Glutamatergic neuron (in vitro differentiated cells): ENCODE measurements at places on chromosomes 16 and 17.

- no peak for DNase-seq
Measured at GRCh38 chr17:35866341-35866950, 2.2 kb downstream of the HEATR9 start.

DNA sequence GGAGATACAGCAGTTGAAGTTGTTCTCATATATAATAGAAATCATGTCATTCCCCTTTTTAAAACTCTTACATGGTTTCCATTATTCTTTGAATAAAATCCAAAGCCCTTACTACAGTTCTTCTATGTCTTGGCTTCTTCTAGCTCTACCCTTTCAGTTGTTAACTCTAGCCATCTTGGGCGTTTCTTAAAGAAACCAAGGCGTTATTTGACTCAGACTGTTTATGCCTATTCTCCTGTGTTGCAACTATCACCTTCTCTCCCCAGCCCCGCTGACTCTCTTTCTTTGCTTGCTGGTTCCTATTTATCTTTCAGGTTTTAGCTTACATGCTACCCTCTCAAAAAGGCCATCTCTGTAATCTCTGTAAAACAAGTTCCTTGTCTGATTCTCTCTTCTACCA is 32.7 kb downstream of the NFATC3 start:
- no peak for DNase-seq

GRCh38 chr16:2769675-2770056 is 7.4 kb downstream of the ELOB start:
- DNase-seq, result no peak

DNA sequence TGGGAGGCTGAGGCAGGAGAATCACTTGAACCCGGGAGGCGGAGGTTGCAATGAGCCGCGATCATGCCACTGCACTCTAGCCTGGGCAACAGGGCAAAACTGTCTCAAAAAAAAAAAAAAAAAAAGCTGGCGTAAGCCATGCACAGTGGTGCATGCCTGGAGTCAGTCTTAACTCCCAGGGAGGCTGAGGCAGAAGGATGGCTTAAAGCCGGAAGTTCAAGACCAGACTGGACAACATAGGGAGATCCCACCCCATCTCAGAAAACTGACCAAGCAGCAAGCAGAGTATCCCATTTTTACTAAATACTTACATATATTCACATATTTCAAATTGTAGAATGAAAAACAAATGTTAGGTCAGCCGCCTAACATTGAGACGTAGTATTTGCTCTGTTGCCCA is 4.6 kb downstream of the NT5C start:
- no peak for DNase-seq

- DNase-seq, result peak; percentile 40
Measured at GRCh38 chr16:84593825-84594724, 23.8 kb downstream of the COTL1 start.

- no peak for DNase-seq
Measured at GRCh38 chr17:58096892-58097291, 13.7 kb downstream of the DYNLL2 start.

DNA sequence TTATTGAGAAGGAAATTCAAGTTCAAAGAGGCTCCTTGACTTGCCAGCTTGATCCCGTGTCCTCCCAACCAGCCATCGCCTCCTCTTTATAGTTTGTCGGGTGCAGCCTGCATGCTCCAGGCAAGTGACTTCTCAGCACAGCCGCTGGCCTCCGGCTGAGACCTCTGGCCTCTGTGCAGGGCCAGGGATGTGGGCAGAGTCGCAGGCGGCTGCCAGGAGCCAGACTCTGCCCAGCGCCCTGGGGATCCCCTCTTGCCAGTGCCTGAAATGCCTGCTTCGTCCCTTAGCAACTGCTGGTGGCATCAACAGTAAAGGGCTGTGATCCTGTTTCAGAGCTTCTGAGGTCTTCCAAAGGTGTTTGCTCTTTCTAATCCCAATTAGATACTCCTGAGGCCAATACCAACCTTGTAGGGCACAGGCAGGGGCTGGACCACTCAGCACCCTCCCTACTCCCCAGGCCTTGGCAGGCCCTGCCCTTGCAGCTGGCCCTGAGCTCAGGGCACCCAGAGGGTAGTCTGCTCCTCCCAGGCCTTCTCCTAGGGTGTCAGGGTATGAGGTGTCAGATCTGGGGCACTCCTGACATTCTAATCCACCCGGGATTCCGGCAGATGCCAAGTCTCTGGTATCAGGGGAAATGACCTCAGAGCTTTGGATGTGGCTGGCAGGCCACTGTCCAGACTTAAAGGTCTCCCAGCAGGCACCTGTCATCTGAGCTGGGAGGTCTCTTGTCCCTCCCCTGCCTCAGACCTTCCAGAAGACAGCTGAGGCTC is 68.0 kb upstream of the SIAH1 start:
- DNase-seq, result no peak

- DNase-seq, result no peak
Measured at GRCh38 chr16:14111713-14112538, 40.8 kb downstream of the MRTFB start.

- no peak for DNase-seq
Measured at GRCh38 chr17:81566461-81567126, 14.4 kb upstream of the FAAP100 start.

DNA sequence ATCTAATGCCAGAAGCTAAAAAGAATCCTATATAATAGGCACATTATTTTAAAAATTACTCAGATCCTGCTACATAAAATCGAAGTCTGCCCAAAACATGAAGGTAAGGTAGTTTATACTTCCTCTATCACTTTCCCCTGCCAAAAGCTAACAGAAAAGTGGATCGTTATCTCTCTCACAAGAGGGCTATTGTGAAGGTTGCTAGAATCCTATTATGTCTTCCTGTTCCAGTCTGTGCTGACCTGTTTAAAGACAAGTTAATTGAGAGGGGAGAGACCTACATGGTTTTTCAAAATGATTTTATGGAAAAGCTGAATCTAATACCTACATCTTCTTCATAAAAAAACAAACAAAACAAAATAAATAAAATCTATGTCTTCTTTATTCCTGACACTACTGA is 1410.9 kb upstream of the CDH8 start:
- DNase-seq, result no peak

DNA sequence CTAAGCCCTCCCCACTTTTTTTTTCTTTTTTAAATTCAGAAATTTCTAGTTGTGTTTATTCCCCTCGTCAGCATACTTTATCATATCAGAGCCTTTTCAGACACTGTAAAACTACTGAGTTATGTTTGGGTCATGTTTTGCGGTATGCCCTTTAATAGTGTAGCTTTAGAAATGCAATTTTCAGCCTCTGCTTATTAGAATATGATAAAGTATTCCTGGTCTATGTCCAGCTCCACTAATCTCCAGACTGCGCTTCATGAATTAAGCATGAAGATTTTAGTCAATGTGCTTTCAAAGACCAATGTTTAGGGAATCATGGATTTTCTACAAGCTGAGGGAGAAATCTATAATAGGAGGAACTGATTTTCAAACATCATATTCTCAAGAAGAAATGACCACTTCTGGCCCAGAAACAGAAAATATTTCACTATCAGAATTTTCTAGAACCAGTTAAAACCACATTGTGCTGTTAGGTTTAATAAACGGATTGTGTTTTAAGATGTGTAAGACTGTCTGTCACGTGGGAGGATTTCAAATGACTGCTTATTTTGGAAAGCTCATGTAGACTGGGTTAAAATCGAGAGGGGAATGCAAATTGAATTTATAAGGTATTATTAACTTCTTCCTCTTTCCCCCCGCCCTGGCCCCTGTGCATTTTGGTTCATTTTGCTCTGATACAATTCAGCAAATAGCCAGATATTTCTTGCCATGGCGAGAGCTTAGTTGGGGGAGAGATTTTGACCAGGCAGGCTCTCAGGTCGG is 498.5 kb downstream of the WWOX start:
- no peak for DNase-seq

DNA sequence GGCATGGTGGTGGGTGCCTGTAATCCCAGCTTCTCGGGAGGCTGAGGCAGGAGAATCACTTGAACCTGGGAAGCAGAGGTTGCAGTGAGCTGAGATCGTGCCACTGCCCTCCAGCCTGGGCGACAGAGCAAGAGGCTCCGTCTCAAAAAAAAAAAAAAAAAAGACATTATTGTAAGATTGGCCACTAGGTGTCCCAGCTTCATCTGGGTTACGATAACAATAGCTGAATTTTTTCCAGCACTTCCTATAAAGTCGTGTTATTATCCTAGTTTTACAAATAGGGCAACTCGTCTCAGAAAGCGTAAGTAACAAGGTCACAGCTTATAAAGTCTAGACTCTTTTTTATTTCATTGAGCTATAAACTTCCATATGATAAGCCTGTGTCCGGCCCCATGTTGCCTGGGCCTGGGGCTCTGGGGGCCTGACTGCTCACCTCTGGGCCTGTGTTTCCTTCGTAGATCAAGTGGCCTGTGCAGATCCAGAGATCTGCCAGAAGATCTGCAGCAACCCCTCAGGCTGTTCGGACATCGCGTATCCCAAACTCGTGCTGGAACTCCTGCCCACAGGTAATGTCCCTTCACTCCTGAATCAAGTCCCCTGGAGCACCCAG is 60.5 kb downstream of the SLC5A11 start:
- DNase-seq, result no peak

DNA sequence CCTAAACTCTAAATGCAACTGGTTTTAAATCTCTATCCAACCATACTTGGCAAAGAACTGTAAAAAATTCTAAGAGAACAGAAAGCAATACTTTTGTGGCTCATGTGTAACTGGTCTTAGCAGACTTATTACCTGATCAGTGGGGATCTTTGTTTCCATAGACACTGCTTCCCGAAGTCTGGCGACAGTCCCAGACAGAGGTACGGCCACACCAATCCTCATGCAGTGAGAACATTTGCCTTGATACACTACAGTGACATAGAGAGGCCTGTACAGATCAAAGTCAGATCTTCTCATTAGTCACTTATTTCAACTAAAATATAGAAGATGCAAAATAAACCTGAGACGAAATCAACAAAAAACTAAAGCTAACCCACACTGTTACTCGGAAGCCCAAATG is 43.9 kb downstream of the USP31 start:
- DNase-seq, result no peak

DNA sequence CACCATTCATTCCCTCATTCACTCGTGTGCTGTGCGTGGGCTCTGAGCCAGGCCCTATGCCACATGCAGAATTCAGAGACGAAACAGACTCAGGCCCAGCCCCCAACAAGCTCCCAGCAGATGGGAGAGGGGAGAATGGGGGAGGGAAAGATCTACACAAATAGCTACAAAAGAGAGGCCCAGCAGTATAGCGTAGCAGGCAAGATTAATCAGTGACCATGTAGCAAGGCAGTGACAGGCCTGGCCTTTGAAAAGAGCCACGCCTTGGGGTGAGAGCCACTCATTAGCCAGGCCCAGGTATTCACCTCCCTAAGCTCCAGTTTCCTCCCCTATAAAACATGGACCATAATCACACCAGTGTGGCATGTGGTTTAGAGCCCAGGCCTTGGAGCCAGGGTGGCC is 16.4 kb upstream of the KRT19 start:
- DNase-seq, result no peak

- DNase-seq, result no peak
Measured at GRCh38 chr16:12600116-12600515, 203.6 kb downstream of the CPPED1 start.

- no peak for DNase-seq
Measured at GRCh38 chr16:50281391-50282009, 15.1 kb downstream of the ADCY7 start.

DNA sequence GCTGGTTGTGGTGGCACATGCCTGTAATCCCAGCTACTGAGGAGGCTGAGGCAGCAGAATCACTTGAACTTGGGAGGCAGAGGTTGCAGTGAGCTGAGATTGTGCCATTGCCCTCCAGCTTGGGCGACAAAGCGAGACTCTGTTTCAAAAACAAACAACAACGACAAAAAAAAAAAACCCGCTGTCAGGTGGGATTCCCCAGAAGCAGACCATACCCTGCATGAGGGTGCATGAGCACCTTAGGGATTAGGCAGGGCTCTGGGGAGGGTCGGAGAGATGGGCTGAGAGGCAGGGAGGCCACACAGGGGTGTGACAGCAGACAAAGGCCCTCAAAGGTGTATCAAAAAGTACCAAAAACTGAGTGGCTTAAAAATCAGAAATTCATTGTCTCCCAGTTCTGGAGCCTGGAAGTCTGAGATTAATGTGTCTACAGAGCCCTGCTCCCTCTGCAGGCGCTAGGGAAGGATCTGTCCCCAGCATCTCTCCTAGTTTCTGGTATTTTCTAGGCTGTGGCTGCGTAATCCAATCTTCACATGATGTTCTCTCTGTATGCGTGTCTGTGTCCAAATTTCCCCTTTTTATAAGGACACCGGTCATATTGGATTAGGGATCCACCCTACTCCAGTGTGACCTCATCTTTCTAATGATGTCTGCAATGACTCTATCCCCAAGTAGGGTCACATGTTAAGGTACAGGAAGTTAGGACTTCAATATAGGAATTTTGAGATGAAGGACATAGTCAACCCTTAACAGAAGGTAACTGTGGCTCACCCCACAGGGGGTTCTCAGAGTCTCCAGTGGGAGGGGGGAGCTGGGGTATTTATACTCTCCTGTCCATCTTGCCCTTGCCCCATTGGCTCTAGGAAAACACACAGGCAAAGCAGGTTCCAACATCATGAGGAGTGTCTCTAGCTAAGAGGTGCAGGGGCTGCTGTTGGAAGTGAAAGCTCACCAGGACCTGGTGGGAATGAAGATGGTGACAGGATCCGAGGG is 13.6 kb upstream of the TVP23A start:
- DNase-seq, result no peak

- DNase-seq, result no peak
Measured at GRCh38 chr16:52383640-52384292, 163.2 kb downstream of the TOX3 start.

- no peak for DNase-seq
Measured at GRCh38 chr17:76077584-76078110, 1.3 kb upstream of the ZACN start.

- no peak for DNase-seq
Measured at GRCh38 chr16:86101897-86102157, 202.9 kb downstream of the IRF8 start.

DNA sequence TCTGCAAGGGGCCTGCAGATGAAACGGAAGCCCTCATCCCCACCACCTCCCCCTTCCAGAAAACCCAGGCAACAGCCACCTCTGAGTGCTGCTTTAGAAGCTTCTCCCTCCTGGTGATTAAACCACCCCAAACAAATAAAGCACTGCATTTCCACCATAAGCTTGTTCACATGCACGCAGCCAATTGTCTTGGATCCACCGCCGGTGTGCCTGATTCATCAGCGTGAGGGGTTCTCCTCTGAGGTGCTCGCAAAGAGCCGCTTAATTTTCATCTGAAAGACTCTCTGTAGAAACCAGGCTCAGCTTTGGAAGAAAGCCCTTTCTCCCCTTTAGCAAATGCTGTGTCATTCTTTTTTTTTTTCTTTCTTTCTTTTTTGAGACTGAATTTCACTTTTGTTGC is 155.2 kb upstream of the EEF2KMT start:
- DNase-seq, result no peak

GRCh38 chr17:18362698-18363100 is 651 bp downstream of the SHMT1 start:
- DNase-seq, result no peak

GRCh38 chr17:41551365-41551764 is 20.5 kb downstream of the KRT9 start:
- DNase-seq, result no peak

- no peak for DNase-seq
Measured at GRCh38 chr17:38733982-38734973, 4.1 kb downstream of the CISD3 start.
